Tibial nerve (tissue), 4 donors: ENCODE measurements at places on chromosomes 4 and X. TPM values are rescaled to one million over a fixed set of nuclear protein-coding genes. Genes with fewer than 3 reads are reported as not detected.
A peak's percentile ranks its signal among the peaks of the same experiment; 100 is the strongest.

Gene PABPC1L2A
- total RNA-seq = not detected

Gene RIBC1
- 0.42 TPM for total RNA-seq

Gene PRR32
- not detected for total RNA-seq

Gene SFRP2
- total RNA-seq = 9.9 TPM

Gene FIP1L1
- 43.2 TPM for total RNA-seq

DNA sequence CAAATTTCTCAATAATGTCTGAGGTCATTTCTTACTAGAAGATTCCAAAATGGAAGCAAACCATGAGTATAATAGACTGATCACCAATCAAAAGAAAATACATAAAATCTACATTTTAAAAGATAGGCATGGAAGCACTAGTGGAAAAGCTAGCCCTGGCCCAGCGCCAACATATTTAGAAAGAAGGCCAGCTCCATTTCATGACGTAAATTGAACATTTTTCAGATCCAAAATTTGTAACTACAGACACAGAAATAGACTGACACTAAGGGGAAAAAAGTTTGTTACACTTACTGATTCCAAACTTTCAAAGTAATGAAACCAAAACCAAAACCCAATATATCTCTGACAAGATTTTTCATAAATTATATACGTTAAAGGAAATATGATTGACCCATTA, 117.7 kb downstream of the ADAMTS3 start:
- DNase-seq = peak; percentile 25

DNA sequence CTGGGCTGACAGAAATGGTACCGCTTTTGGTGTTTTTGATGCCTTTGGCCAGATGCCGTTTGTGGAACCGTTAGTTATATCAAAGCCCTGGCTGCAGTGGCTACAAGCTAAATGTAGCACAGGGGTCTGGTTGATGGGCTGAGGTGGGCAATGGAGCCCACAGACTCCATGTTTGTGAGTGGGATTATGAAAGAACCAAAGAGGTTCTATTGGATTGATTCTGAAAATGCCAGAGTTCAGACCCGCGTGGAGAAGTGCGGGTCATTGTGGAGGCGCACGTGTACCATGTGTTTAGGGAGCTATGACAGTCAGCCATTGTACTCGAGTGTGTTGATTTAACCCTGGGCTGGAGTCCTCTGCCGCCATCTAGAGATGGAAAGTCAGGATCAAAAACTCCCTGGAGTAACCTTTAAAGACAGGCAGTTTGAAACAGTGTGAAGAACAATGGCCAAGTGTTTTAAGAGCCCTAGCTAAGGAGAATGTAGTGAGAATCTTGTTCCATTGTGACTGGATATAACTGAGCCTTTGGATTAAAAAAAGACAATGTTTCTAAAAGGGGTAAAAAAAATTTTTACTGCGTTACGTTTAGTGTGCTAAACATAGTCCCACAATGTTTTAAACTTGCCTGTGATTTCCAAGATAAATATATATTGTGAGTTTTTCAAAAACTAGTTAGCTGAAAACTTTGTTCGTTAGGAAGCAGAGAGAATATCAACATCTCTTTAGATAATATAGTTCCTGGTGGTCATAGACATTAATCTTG, 12.7 kb downstream of the ART3 start:
- DNase-seq = peak; percentile 39

DNA sequence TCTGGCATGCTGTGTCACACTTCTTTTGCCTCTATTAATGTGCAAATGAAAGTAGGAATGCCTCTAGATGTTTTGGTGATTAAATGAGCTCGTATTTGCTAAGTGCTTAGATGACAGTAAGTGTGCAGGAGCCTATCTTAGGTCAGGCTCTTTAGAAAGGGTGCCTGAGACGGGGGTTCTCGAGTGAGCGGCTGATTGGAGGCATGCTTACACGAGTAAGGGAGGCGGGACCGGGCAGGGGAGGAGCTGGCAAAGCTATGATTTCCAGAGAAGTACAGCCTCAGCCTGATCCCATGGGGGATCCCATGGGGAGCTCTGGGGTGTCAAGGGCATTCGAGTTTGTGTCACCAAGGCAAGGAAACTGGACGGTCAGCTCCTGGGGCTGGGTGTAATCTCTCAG, 44.8 kb downstream of the CLDN34 start:
- no peak for DNase-seq

DNA sequence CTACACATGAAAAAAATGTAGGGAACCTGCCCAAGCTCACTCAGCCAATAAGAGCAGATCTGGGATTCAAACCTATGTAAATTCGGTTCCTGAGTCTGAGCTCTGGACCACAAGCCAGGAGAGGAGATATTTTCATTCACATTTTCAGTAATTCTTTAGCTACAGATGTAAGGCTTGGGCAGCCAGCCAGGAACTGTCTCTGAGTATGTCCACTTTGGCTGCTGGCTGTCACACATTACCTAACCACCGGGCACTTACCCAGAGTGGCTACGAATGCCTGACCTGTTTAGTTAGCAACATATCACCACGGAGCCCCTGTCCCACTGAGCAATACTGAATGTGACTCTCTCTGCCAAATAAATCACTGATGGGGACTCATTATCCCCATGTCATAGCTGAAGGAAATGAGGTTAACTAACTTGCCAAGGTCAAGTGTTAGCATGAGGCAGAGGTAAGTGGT, 15.3 kb downstream of the USP46 start:
- peak; percentile 50 for DNase-seq

- DNase-seq = no peak
Observed at GRCh38 chr4:168731706-168732414, 235.0 kb downstream of the PALLD start.

- no peak for DNase-seq
Observed at GRCh38 chrX:41870719-41871151, 52.6 kb downstream of the CASK start.

- peak; percentile 5 for DNase-seq
Observed at GRCh38 chr4:161650812-161651211, 513.0 kb downstream of the FSTL5 start.

GRCh38 chr4:9735515-9735914, 45.9 kb upstream of the DRD5 start:
- no peak for DNase-seq
